ENCODE measurements at places on chromosomes 16 and 17. TPM values are rescaled to one million over a fixed set of nuclear protein-coding genes. Genes with fewer than 3 reads are reported as not detected.

DNA sequence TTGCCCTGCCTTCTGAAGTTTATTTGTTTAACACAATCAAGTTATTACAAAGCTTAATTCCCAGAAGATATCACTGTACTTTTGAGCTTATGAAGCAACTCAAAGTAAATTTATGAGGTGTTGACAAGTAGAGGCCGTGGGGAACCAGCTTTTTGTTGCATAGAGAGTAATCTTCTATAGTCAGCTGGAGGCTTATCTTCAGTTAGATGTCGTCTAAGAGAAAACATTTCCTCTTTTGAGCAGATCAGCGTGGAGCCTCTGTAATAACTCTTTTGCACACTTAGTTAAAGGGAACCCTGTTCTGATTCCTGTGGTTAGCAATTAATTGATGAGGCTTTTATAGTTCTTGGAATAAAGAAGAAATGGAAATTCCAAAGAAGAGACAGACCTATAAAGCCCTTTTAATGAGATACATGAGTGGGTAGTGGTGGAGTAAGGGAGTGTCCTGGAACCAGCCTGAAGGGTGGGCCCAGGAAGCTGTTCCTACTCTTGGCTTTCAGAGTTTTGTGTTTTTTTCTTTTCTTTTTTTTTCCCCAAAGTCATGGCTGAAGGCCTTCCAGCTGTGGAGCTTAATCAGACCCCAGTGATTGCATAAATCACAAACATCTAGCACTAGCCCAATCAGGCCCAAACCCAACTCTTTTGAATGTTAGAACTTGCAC lies 28.9 kb upstream of the MAP3K14 start:
- DNase-seq: no peak

The TP53TG3C gene
- total RNA-seq: not detected

DNA sequence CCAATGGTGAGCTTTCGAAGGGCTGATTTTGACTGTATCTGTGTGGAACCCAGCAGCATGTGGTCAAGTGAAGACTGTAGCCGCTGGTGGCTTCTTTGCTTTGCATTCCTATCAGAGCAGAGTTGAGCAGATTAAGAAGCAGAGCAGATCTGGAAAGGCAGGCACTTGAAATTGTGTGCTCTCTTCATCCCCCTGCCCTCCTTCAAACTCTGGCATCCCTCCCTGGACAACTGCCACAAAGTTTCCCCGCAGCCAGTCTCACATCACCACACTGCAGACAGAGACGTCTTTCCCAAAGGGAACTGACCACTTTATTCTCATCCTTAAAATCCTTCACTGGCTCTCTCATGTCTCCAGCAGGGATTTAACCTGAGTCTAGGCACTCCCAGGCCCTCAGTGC lies 237.1 kb upstream of the DYNLRB2 start:
- no peak for DNase-seq

- DNase-seq: no peak
Measured at GRCh38 chr16:51106535-51106934, 44.5 kb downstream of the SALL1 start.

Measured in SK-MEL-5 (cell line).